ENCODE measurements at places on chromosomes 3 and 15.
A peak's percentile ranks its signal among the peaks of the same experiment; 100 is the strongest.

DNA sequence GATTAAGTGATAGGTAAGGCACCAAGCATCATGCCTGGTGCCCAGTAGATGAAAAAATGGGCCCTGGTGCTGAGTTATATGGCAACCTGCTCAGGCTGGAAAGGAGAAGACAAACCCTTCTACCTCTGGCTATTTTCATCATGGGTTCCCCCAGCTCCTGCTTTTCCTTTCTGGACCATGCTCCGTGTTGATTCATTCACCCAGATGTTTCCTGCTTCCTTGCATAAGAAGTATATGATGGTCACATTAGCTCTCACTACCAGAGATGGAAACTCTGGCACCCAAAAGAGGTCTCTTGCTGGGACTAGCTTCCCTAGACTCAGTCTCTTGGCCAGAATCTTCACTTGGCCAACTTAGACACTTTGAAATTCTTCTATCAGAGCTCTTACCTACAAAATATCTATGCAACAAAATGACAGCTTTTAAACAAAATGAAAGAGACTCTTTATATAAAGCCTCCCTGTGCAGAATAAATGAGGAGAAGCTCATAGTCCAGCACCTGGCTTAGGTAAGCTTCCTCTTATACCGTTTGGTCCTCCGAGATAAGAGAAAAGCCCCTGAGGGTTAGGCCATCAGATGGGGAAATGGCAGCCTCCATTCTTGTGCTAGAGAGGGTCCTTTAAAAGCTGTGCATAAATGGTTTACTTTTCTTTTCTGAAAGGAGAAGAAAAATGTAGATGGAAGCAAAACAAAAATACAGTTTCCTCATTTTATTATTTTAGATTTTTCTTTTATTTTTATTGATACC, 46.8 kb upstream of the MCF2L2 start:
- no peak for DNase-seq

DNA sequence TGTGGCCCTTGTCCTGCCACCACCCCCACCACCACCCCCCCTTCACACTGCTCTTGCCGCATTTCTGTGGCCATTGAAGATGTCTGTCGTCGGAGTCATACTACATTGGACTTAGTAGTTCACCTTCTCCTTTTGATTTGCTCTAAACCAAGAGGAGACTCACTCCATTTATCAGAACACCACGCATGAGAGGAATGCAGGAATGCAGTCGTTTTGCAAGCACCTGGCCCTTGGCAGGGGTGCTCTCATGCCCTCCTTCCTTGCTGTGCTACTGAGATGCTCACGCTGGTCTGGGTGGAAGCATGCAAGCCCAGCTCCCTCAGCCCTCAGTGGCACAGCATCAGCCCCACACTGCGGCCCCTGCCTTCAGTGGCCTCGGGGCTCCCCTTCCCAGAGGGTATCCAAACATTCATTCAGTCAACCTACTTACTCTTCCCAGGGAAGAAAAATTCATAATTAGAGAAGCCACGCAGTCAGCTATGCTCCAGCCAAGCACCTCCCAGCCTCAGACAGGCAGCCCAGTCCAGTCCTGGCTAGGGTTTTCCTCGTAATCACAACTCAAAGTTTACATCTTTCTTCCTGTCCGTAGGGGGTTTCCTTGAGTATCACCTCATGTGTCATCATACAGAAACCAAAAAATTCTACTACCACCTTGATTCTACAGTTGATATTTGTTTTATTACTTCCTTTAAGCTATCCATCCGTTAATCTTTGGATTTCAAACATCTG, 520.0 kb downstream of the GABRG3 start:
- DNase-seq: no peak

GRCh38 chr3:48696156-48696555, 10.4 kb upstream of the NCKIPSD start:
- DNase-seq: no peak

DNA sequence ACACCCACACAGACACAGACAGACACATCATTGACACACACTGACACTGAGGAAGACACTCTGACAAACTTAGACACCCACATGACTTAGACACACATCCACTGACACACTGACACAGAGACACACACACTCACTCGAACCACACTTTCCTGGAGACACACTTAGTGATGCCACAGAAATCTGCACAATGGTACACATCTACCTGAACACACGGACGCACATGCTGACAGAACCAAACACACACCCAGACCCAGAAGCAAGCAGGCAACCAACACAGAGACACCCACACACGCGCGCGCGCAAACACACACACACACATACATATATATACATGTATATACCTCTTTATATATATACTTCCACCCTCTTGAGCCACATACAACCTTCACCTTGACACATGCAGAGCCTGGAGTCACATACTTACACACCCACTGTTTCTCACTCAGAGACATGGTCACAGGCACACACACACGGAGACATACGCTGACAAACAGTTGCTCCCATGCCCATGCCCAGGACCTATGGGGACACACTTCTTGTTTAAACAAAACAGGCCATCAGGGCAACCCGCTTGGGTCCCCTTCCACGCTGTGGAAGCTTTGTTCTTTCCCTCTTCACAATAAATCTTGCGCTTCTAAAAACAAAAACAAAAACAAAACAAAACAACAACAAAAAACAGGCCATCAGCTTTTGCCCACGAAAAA, 913 bp upstream of the SCN5A start:
- peak; percentile 63 for DNase-seq

DNA sequence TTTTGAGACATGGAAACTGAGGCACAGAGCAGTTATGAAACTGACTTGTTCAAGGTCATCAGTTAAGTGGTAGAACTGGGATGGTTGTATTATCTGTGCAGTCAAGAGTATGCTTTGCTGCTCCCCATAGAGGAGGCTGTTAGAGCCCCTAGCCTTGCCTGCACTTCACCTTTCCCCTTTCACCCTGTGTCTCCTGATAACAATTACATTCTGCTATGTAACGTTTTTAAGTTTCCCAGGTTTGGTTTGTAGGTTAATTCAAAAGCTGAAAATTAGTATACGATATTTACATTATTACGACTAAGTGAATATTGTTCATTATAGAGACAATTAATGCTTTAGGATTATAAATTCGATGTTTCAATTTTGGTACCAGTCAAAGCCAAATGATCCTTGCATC, 89.9 kb downstream of the ECT2 start:
- DNase-seq: no peak

DNA sequence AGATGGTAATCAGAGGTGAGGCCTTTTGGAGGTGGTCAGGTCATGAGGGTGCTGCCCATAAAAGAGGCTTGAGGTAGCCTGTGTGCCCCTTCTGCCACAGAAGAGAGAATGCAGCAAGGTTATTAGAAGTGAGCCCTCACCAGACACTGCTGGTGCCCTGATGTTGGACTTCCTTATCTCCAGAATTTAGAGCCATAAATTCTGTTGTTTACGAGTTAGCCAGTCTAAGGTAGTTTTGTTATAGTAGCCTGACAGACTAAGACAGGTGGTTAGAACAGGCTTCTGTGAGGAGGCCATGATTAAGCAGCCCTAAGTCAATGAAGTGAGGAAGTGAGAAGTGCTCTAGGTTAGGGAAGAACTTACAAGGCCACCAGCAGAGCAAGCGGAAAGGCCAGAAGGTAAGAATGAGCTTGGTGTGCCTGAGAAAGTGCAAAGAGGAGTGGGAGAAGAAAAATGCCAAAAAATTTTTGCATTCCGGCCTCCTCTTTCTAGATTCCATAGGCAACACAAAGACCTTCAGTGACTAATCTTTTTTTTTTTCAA, 44.2 kb upstream of the STT3B start:
- DNase-seq: no peak
